ENCODE measurements at places on chromosomes 5 and 9.

DNA sequence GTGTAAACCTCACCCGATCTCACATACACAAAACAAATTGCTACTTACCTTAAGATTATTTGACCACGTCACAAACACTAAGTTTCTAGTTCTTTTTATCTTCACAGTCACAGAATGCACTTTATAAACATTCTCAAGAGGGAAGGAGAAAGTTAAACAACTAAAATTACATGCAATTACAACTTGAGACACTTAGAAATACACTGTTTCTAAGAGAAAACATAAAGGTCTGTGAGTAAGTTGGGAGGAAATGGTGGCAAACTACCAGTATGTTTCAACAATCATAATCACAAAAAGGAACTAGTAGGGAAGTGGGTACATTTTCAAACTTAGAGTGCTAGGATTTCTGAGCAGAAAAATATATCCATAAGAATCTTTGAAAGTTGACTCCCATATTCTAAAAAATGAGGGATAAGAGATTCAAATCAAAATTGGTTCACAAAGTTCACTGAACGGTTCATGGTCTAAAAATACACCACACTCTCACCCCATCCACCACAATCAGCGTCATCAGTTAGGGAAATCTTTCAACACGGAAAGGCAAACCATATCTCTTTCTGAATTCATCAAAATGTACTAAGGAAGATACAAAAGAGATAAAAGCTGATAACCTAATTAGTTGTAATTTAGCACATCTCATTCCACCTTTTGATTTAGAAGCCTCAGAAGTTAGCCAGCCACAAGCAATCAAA, 182.6 kb downstream of the BNC2 start:
- no peak for DNase-seq

- DNase-seq = no peak
These were observed 205.0 kb upstream of the IER5L start for GRCh38 chr9:129383019-129383560.

- no peak for DNase-seq
These were observed 71.0 kb downstream of the IPO11 start for GRCh38 chr5:62483556-62483955.

DNA sequence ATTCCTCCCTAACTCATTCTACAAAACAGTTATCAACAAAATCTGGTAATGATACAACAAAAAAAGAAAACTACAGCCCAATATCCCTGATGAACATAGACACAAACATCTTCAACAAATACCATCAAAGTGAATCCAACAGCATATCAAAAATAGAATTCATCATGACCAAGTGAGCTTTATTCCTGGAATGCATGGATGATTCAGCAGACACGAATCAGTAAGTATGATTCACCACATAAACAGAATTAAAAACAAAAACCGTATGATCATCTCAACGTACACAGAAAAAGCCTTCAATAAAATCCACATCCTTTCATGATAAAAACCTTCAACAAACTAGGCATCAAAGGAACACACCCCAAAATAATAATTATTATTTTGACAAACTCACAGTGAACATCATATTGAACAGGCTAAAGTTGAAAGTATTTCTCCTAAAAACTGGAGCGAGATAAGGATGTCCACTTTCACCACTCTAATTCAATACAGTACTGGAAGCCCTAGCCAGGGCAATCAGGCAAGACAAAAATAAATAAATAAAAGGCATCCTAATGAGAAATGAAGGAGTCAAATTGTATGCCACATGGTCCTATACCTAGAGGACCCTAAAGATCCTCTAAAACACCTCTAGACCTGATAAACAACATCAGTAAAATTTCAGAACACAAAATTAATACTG, 305.1 kb upstream of the RGMB start:
- DNase-seq = no peak

GRCh38 chr5:122999947-123000563, 36.5 kb downstream of the PPIC start:
- peak; percentile 36 for DNase-seq

- no peak for DNase-seq
These were observed 696.2 kb downstream of the DNAH5 start for GRCh38 chr5:13248253-13248652.

DNA sequence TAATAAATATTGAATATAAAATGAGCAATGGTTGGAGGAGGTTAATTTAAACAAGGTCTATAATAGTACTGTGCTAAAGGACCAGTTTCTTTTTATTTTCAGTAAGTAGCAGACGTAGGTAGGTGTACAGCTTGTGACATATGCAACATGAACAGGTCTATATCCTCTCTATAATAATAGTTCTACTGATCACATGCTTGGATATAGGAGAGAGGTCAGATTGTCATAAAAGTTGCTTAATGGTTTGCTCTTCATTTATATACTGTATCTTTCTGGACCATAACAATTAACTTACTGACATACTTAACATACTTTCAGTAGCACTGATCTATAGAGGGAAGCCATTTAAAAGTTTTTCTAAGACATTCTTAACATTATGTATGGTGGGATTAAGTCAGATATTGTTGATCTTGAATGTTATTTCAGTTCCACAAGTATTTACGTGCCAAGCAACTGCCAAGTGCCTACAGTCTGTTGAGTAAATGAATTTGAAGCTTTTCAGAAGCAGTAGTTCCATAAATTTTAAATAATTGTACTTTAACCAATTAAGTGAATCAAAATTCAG, 68.0 kb downstream of the DENND4C start:
- DNase-seq = no peak

GRCh38 chr5:91219091-91219802, 163.9 kb downstream of the ARRDC3 start:
- no peak for DNase-seq

- DNase-seq = no peak
These were observed 8.8 kb upstream of the TBC1D9B start for GRCh38 chr5:179916523-179916922.

- no peak for DNase-seq
These were observed 164.9 kb downstream of the KCTD16 start for GRCh38 chr5:144335561-144335960.

- no peak for DNase-seq
These were observed 353.2 kb downstream of the PRR16 start for GRCh38 chr5:120817044-120817985.

GRCh38 chr5:10762776-10763500, 1.9 kb upstream of the DAP start:
- no peak for DNase-seq

GRCh38 chr5:148912714-148913398, 86.4 kb downstream of the ADRB2 start:
- DNase-seq = no peak

DNA sequence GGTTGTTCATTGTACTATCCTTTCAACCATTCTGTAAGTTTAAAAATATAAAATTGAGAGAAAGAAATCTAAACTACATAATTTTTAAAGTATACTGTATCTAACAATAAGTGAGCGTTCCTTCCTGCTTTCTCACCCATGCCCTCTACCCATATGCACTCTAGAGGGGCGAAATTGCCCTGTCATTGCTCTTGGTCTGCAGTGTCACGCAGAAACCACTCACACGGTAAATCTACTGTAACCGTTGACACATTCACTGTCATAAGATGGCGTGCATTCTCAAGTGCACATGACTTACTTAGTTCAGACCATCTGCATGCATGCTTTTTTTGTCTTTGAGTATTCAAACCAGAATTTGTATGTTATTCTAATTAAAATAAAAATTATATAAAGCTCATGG, 55.7 kb upstream of the NIPBL start:
- no peak for DNase-seq

- DNase-seq = no peak
These were observed 186.7 kb upstream of the NR4A3 start for GRCh38 chr9:99635032-99635431.

GRCh38 chr9:134162212-134162775, 2.1 kb downstream of the RNU6ATAC start:
- DNase-seq = no peak

DNA sequence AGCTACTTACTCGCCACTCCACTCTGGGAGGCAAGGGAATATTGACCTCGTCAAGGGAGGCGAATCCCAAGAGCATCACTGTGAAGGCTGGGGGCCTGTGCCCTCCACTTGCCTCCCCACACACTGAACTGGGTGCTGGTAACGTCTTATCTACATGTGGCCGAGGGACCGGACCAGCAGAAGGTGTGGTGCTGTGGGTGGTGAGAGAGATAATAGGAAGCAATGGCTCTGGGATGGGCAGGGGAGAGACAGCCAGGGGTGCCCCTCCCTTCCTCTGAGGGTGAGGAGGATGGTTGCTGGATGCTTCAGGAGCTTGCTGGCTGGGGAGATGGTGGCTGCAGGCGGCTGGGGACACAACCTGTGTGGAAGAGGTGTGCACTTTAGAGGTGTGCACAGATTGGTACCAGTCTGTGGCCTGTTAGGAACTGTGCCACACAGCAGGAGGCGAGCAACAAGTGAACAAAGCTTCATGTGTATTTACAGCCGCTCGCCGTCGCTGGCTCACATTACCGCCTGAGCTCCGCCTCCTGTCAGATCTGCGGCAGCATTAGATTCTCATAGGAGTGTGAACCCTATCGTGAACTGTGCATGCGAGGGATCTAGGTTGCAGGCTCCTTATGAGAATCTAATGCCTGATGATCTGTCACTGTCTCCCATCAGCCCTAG, 100.3 kb downstream of the ENTREP1 start:
- no peak for DNase-seq

- DNase-seq = no peak
These were observed 704.1 kb downstream of the PRELID2 start for GRCh38 chr5:145130996-145131395.

- DNase-seq = no peak
These were observed 659.3 kb downstream of the ACTL7B start for GRCh38 chr9:108196332-108197007.

- no peak for DNase-seq
These were observed 53.1 kb downstream of the GPR107 start for GRCh38 chr9:130106860-130107233.

GRCh38 chr9:20722221-20722620, 38.2 kb downstream of the FOCAD start:
- no peak for DNase-seq

- no peak for DNase-seq
These were observed 100.8 kb upstream of the TLE4 start for GRCh38 chr9:79470954-79471353.

DNA sequence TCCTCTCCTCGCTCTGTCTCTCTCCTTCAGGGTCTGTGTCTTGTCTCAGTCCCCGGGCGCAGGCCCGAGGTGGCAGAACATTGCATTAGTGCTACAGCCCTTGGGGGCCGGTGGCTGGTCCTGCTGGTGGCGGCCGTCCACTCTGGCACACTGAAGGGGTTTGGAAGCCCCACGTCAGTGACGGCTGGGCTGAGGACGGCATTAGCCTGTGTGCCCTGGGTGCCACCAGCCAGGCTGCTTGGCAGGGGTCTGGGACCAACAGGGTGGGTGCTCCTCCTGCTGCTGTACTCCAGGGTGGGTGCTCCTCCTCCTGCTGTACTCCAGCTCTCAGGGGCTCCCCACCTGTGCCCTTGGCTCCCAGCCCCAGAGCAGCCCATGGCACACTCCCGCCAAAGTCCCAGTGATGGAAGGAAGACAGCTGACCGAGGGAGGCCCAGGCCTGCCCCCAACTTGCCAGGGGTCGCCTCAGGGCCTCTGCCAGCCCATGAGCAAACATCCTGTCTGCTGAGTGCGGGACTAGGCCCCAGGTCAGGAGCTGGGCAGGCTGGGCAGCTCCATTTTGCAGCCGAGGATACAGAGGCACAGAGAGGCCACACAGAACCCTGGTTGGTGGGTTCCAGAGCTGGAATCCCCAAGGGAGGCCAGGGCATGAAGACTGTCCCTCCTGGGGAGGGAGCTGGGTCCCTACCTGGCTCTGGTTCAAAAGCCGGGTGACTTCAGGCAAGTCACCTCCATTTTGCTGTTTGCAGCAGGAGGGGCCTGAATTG, 27.3 kb downstream of the SARDH start:
- no peak for DNase-seq

GRCh38 chr9:69295872-69296552, 29.0 kb upstream of the ENTREP1 start:
- no peak for DNase-seq

- no peak for DNase-seq
These were observed 2372.2 kb upstream of the WWC1 start for GRCh38 chr5:165919196-165919595.

GRCh38 chr5:10743526-10743925, 17.5 kb downstream of the DAP start:
- DNase-seq = no peak

- no peak for DNase-seq
These were observed 3.1 kb downstream of the QRFP start for GRCh38 chr9:130893341-130894101.

GRCh38 chr9:128385496-128386460, 14.6 kb downstream of the URM1 start:
- DNase-seq = no peak

- no peak for DNase-seq
These were observed 9.9 kb upstream of the PLEKHG4B start for GRCh38 chr5:82097-82496.

GRCh38 chr5:15363601-15364000, 136.4 kb upstream of the FBXL7 start:
- DNase-seq = no peak

DNA sequence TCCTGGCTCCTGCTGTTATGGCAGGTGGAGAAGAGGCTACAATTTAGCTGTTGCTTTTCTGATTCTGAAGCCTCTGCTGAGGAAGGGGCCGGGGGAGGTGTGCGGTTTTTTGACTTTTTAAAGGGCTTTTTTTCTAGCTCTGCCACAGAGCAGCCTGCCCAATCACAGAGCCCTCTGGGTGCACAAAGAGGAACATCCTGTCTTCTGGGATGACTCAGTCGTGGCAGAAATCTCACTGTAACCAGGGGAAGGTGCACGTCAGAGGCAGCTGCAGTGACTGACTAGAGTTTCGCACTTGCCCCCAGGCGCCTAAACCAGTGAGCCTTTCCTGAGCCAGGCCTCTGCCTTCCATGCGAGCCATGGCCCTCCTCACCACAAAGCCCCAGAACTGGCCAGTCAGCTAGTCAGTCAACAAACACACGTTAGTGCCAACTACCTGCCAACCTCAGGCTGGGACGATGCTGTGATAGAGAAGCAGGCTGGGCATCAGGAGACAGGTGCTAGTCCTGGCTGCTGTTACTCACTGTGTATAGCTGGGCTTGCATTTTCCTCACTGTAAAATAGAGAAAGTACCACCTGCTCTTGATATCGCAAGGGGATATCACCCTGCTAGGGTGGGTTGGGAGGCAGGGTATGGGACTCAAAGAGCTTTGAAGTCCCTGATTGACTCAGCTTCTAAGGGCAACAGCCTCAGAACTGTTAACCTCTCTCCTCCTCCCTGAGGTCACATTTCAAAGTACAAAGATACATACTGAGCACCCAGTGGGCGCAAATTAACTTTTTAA, 2.2 kb downstream of the AKNA start:
- DNase-seq = no peak

DNA sequence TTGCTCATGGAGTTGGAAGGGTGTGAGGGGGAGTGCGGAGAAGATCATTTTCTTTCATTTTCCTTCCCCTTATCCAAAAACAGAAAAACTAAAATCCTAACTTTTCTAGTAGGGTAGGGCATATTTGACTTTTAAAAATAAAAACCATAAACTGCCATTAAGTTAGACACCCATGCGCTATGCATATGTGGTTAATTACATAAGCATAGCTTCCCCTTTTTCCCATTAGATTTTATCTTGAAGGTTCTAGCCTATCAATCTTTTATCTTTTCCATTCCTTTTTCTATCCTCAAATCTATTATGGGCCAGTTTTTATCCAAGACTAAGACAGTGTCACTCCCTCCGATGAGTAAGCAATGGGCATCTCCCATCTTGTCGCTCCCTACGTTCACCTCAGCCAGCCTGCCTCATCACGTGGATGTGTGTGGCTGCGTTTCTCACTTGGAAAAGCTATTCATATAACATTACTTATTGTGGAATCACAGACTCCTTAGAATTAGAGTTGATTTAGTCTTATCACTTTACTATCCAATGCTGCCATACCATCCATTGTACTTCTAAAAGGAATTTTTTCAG, 49.2 kb downstream of the PCSK5 start:
- no peak for DNase-seq

GRCh38 chr9:18756712-18757125, 276.3 kb downstream of the SAXO1 start:
- DNase-seq = no peak
